Left ventricle myocardium inferior (tissue), 1 donor: ENCODE measurements at places on chromosomes 2 and 18. TPM values are rescaled to one million over a fixed set of nuclear protein-coding genes. Genes with fewer than 3 reads are reported as not detected.

The RND3 gene
- total RNA-seq = 26.9 TPM

The DSG1 gene
- 1.3 TPM for total RNA-seq

The HS6ST1 gene
- 26.7 TPM for total RNA-seq

The ATG9A gene
- 78.2 TPM for total RNA-seq

The NDC80 gene
- 0.55 TPM for total RNA-seq

The TMEM178A gene
- total RNA-seq = 3.6 TPM

The EMILIN1 gene
- total RNA-seq = 18.4 TPM

The IL1R2 gene
- total RNA-seq = 0.96 TPM

The TUBA3D gene
- 86.3 TPM for total RNA-seq

The IL36RN gene
- not detected for total RNA-seq

The DES gene
- 15,954 TPM for total RNA-seq
